HuH-7 (cell line): ENCODE measurements at places on chromosomes 16 and 17.

- DNase-seq: no peak
Measured at GRCh38 chr17:48162306-48162934, 54.9 kb downstream of the SNX11 start.

- no peak for DNase-seq
Measured at GRCh38 chr17:79220713-79221291, 146.2 kb downstream of the ENGASE start.

DNA sequence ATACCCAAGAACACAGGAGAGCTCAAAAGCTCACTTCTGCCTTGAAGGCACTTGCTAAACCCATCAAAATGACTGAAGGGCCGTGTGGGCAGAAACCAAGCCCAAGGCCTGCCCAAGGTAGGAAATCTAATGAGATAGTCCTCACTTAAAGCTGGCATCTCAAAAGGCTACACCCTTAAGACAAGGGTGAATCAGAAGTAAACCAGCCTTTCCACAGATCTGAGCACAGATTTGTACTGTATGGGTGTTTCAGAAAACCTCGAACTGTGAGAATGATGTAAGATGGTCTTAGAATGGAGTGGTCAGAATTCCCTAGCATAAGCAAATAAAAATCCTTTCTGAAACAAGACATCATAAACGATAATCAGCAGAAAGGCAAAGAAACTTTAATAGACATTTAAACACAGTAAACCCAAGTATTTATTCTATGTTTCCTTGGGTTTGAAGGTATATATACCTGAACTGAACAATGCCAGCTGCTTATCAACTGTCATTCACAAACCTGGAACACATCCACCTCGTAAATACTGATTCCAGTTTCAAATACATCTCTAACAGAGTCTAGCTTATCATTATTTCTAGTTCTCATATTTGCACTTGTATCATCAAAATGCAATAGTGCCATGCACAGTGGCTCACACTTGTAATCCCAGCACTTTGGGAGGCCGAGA, 37.8 kb downstream of the GLG1 start:
- no peak for DNase-seq

- DNase-seq: peak; percentile 56
Measured at GRCh38 chr17:81808778-81809555, 5.0 kb downstream of the GCGR start.

DNA sequence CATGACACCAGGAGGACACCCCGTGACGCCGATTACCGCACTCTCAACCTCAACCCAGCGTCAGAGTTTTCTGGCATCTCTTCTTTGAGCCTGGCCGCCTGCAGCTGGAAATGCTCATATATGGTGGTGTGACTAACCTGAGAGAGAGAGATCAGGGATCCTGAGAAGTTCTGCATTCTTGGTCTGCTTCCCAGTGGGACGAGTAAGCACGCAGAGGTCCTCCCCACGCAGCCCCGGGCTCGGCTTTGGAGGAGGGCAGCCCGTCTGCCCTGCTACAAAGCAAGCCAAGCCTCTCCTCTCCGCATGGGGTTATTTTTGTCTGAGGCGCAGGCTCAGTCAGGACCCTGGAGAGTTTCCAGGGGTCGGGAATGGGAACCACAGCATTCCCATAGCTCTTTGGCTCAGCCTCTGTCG, 16.5 kb downstream of the CRISPLD2 start:
- no peak for DNase-seq

DNA sequence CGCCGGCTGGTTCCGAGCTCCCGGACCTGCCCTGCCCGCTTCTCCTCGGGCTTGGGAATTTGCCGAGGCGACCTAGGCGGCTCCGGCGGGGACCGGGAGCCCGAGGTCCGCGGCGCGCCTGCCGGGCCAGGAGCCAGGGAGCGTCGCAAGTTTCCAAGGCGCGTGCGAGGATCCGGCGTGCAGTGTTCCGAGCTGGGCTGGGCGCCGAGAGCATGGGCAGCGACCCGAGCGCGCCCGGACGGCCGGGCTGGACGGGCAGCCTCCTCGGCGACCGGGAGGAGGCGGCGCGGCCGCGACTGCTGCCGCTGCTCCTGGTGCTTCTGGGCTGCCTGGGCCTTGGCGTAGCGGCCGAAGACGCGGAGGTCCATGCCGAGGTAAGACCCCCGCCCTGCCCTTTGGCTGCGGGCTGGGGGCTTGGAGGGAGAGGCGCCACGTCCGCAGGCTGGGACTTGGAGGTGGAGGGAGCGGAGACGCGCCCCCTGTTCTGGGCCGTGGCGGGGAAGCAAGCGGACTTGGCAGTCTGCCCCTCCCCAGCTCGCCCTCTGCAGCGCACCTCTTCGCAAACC, 668 bp downstream of the MMP15 start:
- DNase-seq: no peak

DNA sequence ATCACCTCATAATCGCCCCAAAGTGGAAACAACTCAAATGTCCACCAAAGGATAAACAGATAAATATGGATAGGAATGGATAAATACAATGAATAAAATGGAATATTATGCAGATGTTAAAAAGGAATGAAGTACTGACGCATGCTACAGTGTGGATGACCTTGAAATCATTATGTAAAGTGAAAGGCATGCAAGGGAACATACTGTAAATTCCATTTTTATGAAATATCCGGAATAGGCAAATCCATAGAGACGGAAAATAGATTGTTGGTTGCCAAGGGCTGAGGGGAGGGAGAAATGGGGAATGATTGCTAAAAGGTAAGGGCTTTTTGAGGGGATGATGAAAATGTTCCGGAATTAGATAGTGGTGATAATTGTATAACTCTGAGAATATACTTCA, 36.0 kb downstream of the STAT5B start:
- DNase-seq: no peak

GRCh38 chr17:51434434-51435170, 174.3 kb downstream of the UTP18 start:
- DNase-seq: no peak

DNA sequence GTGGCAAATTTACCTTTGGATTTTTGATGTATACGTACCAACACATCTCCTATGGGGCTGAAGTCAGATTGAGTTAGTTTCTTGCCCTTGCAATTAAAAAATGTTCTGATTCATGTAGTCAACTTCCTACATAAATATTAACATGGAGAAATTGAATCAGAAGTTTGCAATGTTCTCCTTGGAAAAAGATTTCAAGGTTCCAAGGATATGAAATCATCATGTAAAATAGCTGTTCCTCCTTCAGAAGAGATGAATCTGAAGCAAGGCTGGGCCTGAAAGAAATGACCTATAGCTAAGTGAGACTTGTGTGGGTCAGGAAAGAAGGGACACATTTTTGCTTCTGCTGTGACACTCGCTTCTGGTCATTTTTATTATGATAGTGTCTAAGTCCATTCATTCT, 131.7 kb downstream of the RGS9 start:
- DNase-seq: no peak

DNA sequence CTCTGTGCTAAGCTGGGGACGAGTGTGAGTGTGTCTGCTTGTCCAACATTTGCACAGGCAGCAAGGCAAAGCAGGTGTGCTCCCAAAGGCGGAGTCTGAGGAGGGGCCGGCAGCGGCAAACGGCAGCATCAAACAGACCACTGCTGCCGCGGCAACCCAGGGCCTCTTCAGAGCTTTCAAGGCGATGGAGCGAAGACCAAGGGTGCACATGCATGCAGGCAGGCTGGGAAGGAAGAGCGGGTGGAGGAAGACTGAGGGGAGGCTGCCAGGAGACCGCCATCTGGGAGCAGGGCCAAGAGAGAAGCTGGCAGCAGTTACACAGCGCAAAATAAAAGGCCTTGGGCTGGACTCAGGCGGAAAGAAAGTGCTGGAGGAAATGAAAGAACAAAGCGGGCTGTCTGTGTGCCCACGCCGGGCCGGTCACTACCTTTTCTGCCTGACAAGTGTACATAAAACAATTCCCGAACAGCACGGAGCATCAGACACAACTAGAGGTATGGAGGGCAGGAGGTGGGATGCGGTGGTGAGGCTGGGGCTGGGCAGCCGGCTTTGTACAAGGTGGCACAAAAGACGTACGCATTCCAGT, 8.5 kb downstream of the TIMM22 start:
- DNase-seq: no peak

DNA sequence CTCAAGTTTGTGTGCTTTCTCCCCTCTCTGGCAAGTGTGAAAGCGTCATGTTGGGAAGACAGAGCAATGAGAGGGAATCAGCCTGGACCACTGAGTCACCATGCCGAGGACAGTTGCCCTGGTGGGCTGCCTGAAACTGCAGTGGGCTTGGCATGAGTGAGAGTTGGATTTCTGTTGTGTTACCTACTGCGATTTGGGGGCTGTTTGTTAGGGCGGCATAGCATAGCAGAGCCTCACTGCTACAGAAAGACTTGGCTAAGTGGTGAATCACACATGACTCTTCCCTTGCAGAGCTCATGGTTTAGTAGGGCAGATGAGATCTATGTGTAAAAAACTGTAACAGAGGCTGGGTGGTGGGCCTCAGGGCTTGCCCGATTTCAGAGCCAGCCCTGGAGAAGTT, 324.6 kb downstream of the C16orf95 start:
- DNase-seq: no peak

GRCh38 chr16:86018071-86018470, 119.1 kb downstream of the IRF8 start:
- DNase-seq: no peak

GRCh38 chr16:1712791-1713261, 6.8 kb downstream of the MAPK8IP3 start:
- DNase-seq: no peak

GRCh38 chr16:67071476-67072048, 38.2 kb upstream of the PHAF1 start:
- DNase-seq: no peak

DNA sequence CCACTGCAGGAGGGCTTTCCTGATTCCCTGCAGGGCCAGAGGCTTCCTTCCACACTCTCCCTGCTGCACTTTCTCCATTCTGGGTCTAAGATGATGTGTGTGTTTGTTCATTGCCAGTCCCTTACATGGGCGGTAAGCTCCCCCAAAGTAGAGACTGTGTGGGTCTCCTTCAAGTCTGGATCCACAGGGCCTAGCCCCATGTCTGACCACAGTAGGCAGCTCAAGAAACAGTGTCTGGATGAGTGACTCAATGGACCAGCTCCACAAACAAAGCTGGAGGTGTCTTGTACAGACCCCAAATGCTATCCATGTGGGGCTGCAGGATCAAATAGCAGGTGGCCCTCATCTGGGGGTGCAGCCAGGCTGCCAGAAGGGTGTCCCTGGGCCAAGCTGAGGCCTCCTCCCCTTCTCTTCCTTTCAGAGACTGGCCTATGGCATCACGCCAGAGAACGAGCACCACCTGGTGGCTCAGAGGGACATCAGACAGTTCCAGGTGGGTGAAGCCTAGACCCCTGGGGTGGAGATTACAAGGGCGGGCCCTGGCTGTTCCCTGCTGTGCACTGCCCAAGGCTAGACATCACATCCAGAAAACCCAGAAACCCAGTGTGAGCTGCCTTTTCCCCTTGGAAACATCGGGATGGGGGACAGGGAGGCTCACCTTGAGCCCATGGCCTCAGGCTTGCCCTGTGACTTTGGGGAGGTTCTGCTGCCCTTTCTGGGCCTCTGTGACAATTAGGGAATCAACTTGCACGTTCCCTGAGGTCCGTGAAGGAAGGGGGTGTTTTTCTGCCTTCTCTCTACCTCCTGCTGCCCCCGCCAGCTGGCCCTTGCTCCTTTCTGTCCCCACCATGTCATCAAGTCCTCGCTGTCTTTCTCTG, 45.9 kb downstream of the SLC6A2 start:
- peak; percentile 48 for DNase-seq

DNA sequence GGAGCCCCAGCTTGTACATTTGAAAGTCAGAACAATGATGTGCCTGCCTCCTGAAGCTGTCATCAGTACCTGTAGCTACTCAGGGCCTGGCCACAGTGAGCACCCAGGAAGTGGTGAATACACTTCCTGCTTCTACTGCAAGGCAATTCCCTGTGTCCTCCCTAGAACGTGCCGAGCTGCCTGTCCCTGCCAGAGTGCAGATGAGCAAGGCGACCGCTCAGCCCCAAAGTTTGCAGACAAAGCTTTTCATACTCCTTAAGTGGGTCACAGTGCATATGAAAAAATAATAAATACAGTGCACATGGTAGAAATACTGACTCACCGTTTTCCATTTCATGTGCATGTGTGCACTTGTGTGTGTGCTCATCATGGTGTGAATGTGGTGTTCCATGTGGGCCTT, 77.3 kb downstream of the MPRIP start:
- no peak for DNase-seq

GRCh38 chr16:53216798-53217197, 162.0 kb downstream of the CHD9 start:
- DNase-seq: no peak

GRCh38 chr16:88393571-88393970, 10.8 kb downstream of the ZNF469 start:
- no peak for DNase-seq

DNA sequence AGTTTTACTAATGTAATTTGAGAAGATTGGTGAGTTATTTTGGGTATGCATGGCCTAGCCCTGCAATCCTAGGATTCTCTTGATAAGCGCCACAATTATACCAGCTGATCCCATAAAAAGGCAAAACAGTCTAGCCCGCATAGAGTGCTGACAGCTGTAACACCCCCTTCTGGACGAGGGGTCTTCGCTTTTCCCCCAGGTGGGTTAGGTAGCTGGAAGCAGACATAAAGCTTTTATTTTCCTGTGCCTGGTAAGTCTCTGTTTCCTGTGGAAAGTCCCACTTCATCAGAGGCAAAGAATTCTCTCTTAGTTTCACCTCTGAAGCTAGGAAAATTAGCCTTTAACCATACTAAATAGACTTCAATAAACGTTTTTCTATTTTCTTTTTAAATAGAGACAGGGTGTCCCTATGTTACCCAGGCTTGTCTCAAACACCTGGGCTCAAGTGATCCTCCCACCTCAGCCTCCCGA, 108.3 kb downstream of the YPEL2 start:
- no peak for DNase-seq

- DNase-seq: peak; percentile 76
Measured at GRCh38 chr17:28953444-28954118, 2.3 kb upstream of the PHF12 start.

DNA sequence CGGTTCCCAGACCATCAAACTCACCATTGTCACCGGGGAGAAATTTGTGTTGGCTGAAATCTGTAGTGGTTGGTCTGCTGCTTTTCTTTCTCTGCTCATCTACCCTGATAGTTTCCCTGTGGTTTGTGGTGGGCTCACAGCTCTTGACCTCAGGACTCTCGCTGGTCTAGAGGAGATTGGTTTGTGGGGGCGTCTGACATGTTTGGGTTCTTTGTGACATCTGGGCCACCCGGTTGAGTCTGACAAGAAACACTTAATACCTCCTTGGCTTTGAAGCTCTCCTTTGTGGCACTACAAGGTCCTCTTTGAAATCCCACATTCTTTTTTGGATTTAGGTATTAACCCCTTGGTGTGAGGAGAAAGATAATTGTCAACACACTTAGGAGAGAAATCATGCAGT, 662.0 kb downstream of the WWOX start:
- no peak for DNase-seq

- no peak for DNase-seq
Measured at GRCh38 chr16:12087901-12088421, 111.4 kb downstream of the SNX29 start.

GRCh38 chr16:85107083-85107482, 5.2 kb downstream of the CIBAR2 start:
- DNase-seq: no peak
